ENCODE measurements at places on chromosomes 11 and 22.

GRCh38 chr11:6219359-6219758 lies 14.0 kb downstream of the C11orf42 start:
- no peak overlapping the region for H3K4me3 ChIP-seq
- H3K27me3 ChIP-seq = no peaks in the 10 kb centered on the region
- peaks cover 3% of the 10 kb centered on the region for H3K4me1 ChIP-seq

- peak overlapping the region; percentile 80 for H3K27ac ChIP-seq
- H3K4me1 ChIP-seq = peaks cover 30% of the 10 kb centered on the region
- peaks cover 18% of the 10 kb centered on the region for H3K36me3 ChIP-seq
- H3K27me3 ChIP-seq = peaks cover 9% of the 10 kb centered on the region
- DNase-seq = no peak
- H3K4me3 ChIP-seq = peak overlapping the region; percentile 86
These were observed 612 bp downstream of the ASPHD2 start for GRCh38 chr22:26429458-26430286.

GRCh38 chr11:65710421-65710820 lies 1.6 kb upstream of the KAT5 start:
- H3K4me3 ChIP-seq = no peak overlapping the region
- no peak for DNase-seq
- H3K4me1 ChIP-seq = peaks cover 22% of the 10 kb centered on the region
- H3K27me3 ChIP-seq = no peaks in the 10 kb centered on the region
- peaks cover 39% of the 10 kb centered on the region for H3K36me3 ChIP-seq

GRCh38 chr11:96899971-96900370 lies 510.2 kb downstream of the JRKL start:
- no peaks in the 10 kb centered on the region for H3K4me1 ChIP-seq
- DNase-seq = no peak
- no peak overlapping the region for H3K27ac ChIP-seq
- H3K36me3 ChIP-seq = no peaks in the 10 kb centered on the region

DNA sequence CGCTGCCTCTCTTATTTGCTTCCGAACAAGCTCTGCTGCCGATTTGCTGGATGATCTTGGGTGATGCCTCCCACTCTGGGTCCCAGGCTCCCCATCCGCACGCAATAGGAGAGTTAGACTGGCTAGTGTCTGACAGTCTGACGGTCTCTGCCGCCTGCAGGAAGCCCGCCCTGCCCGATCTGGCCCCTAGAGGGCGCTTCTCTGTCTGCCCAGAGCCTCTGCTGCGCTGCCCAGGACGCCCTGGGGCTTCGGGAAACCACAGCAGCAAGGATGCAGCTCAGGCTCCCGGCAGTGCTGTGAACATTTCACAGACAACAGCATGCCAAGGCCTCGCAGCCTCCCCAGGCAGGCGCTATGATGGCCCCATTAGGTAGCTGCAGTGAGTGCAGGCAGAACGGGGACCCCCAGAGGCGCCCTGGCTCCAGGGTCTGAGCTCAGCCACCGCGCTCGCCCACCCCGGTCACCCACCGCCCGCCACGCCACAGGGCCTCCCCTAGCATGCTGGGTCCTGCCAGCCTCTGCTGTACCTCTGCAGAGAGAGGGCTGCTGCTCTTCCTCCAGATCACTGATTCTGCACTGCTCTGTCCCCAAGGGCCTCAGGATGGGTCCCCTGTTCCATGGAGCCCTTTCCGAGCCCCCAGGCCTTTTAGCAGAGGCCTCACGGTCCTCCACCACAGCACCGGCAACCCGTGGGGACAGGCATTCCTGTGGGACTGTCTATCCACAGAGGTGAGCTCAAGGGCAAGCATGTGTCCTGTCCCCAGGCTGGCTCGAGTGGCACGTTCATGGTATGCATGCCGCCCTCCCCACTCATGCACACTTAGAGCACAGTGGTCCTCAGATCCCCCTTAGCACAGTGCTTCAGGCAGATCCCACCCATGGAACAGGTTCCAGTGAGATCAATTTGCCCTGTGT lies 4.3 kb upstream of the BAIAP2L2 start:
- peaks cover 6% of the 10 kb centered on the region for H3K4me1 ChIP-seq
- peak; percentile 80 for DNase-seq
- no peak overlapping the region for H3K4me3 ChIP-seq
- no peaks in the 10 kb centered on the region for H3K27me3 ChIP-seq
- peak overlapping the region; percentile 91 for H3K27ac ChIP-seq

DNA sequence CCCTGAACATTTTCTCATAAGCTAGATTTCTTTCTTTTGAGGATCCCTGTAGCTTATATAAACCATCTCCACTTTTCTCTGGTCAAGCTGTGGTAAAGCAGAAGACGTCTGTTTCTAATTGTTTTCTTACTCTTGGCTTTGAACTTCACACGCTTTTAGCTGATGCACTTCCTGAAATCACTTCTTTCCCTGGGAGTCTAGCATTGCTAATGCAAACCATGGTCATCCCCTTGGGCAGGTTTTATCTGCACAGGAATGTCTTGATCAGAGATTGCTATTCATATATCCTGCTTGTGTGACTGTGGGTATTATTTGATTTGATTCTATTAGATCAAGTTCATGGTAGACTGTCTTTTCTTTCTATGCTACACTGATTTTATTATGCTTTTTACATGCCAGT lies 199.2 kb upstream of the POU2AF2 start:
- H3K4me1 ChIP-seq = no peaks in the 10 kb centered on the region
- no peak overlapping the region for H3K4me3 ChIP-seq
- no peak overlapping the region for H3K27ac ChIP-seq
- DNase-seq = no peak
- no peaks in the 10 kb centered on the region for H3K36me3 ChIP-seq

DNA sequence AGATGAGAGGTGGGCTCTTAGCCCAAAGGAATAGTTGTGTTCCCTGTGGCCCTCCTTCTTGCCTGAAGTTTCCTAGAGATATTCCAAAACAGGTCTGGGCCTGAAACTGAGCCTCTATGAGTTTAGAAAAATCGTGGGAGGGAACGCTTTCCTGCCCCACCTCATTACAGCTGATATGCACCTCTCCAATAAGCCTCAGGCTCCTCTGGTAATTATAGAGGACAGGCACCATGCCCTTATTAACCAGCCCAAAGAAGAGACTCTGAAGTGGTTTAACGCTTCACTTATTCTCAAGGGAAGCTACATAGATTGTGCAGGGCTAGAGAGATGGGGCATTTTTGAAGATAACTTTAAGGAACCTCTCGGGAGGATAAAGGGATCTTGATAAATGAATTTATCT lies 3.4 kb upstream of the MPZL2 start:
- H3K27me3 ChIP-seq = peaks cover 17% of the 10 kb centered on the region
- no peak overlapping the region for H3K27ac ChIP-seq
- no peak overlapping the region for H3K4me3 ChIP-seq
- H3K36me3 ChIP-seq = no peaks in the 10 kb centered on the region
- DNase-seq = no peak

GRCh38 chr11:82305123-82305522 lies 428.5 kb downstream of the FAM181B start:
- no peak overlapping the region for H3K4me3 ChIP-seq
- DNase-seq = no peak
- no peaks in the 10 kb centered on the region for H3K4me1 ChIP-seq
- no peak overlapping the region for H3K27ac ChIP-seq

GRCh38 chr11:26950260-26950719 lies 43.6 kb upstream of the FIBIN start:
- no peaks in the 10 kb centered on the region for H3K27me3 ChIP-seq
- no peak overlapping the region for H3K4me3 ChIP-seq

DNA sequence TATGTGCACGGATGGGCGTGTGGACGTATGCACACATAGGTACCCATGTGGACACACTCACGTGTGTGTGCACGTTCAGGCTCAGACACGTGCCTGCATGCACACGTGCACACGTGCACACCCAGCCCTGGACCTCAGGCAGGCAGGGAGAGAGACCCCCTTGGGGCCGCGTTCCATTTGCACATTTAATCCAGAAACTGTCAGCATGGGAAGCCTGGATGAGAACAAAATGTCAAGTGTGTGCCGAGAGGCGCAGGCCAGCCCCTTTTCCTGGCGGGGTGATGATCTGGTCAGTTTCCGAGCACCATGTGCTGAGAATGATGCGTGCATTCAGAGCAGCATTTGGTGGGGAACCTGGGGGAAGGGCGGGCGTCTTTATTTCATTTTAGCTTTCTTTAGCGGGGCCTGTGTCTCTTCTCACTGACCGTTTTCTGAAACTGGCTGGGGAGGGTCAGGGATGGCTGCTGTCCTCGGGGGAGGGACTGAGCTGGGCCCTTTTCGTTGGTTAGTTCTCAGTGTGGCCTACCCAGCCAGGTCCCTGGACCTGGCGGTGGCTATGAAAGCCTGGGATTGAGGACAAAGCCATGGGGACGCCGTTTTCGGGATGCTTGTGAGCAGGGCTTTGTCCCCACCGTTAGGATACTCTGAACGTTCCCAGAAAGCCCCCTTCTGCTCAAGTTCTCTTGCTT lies 96.3 kb downstream of the KCNQ1 start:
- no peak for DNase-seq
- H3K4me3 ChIP-seq = no peak overlapping the region
- H3K4me1 ChIP-seq = no peaks in the 10 kb centered on the region
- no peak overlapping the region for H3K27ac ChIP-seq
- no peaks in the 10 kb centered on the region for H3K36me3 ChIP-seq
- H3K27me3 ChIP-seq = no peaks in the 10 kb centered on the region

- no peaks in the 10 kb centered on the region for H3K4me1 ChIP-seq
- no peak overlapping the region for H3K27ac ChIP-seq
- no peaks in the 10 kb centered on the region for H3K36me3 ChIP-seq
- no peak overlapping the region for H3K4me3 ChIP-seq
- H3K27me3 ChIP-seq = peaks cover 13% of the 10 kb centered on the region
These were observed 12.7 kb upstream of the SEPTIN5 start for GRCh38 chr22:19701420-19702145.

GRCh38 chr11:3840004-3840869 lies 522 bp downstream of the RHOG start:
- H3K4me3 ChIP-seq = peak overlapping the region; percentile 88
- peaks cover 59% of the 10 kb centered on the region for H3K36me3 ChIP-seq
- H3K4me1 ChIP-seq = peaks cover 38% of the 10 kb centered on the region
- H3K27ac ChIP-seq = peak overlapping the region; percentile 94
- no peaks in the 10 kb centered on the region for H3K27me3 ChIP-seq

GRCh38 chr11:2661173-2662023 lies 38.4 kb downstream of the KCNQ1OT1 start:
- H3K27me3 ChIP-seq = peaks cover 5% of the 10 kb centered on the region
- no peaks in the 10 kb centered on the region for H3K4me1 ChIP-seq
- no peak overlapping the region for H3K4me3 ChIP-seq
- H3K36me3 ChIP-seq = peaks cover 5% of the 10 kb centered on the region

- peaks cover 21% of the 10 kb centered on the region for H3K27me3 ChIP-seq
- H3K36me3 ChIP-seq = peaks cover 2% of the 10 kb centered on the region
- DNase-seq = no peak
- H3K4me3 ChIP-seq = no peak overlapping the region
These were observed 1007.0 kb downstream of the BRD1 start for GRCh38 chr22:48820481-48821345.

DNA sequence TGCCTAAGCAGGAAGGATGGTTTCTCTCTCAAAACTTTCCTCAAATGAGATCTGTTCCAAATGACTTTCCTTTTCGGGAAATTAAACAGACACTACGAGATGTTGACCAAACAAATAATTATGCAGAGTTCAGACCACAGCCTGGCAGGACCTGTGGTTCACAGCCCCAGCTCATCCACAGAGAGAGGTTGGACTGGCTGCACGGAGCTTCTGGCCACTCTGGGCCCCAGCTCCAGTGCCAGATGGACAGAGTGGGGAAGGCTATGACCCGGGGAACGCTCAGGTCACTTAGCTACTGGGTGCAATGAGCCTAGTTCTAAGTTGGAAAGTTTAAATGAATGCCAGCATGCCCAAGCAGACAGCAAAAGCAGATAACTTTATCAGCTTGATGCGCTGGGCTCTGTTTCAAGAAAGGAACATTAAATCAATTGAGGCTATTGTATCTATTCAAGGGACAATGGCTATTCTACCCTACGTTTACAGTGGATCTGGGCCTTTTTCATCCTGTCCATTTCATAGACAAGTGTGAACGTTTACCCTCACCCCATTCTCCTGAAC lies 155.7 kb upstream of the NARS2 start:
- no peak overlapping the region for H3K27ac ChIP-seq
- H3K36me3 ChIP-seq = no peaks in the 10 kb centered on the region
- H3K4me3 ChIP-seq = no peak overlapping the region
- H3K27me3 ChIP-seq = peaks cover 43% of the 10 kb centered on the region
- DNase-seq = no peak
- H3K4me1 ChIP-seq = no peaks in the 10 kb centered on the region

DNA sequence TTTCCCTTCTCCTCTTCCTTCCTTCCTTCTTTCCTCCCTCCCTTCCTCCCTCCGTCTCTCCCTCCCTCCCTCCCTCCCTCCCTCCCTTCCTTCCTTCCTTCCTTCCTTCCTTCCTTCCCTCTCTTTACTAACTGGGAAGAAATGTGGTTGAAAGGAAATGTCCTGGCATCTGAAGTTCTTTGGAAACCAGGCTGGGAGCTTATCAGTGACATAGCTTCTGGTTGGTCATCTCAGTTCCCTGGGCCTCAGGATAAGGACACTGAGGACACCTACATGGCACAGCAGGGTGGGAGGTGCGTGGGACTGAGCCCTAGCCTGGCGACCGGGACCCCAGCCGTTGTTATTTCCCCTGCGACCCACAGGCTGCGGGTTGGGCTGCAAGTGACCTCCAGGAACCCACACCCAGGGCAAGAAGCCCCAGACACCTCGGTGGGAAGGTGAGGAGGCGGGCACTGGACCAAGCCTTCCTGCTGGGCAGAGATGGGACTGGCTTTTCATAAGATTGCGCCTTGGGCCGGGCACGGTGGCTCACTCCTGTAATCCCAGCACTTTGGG lies 1486.5 kb downstream of the TBC1D22A start:
- no peak overlapping the region for H3K27ac ChIP-seq
- DNase-seq = no peak
- peaks cover 3% of the 10 kb centered on the region for H3K36me3 ChIP-seq

GRCh38 chr11:131688048-131688693 lies 317.8 kb downstream of the NTM start:
- peaks cover 6% of the 10 kb centered on the region for H3K27me3 ChIP-seq
- H3K27ac ChIP-seq = no peak overlapping the region
- H3K4me3 ChIP-seq = no peak overlapping the region

- no peak overlapping the region for H3K4me3 ChIP-seq
- no peak for DNase-seq
- H3K36me3 ChIP-seq = no peaks in the 10 kb centered on the region
- H3K27me3 ChIP-seq = no peaks in the 10 kb centered on the region
- H3K4me1 ChIP-seq = peaks cover 6% of the 10 kb centered on the region
These were observed 56.0 kb downstream of the ACER3 start for GRCh38 chr11:76916712-76917111.

DNA sequence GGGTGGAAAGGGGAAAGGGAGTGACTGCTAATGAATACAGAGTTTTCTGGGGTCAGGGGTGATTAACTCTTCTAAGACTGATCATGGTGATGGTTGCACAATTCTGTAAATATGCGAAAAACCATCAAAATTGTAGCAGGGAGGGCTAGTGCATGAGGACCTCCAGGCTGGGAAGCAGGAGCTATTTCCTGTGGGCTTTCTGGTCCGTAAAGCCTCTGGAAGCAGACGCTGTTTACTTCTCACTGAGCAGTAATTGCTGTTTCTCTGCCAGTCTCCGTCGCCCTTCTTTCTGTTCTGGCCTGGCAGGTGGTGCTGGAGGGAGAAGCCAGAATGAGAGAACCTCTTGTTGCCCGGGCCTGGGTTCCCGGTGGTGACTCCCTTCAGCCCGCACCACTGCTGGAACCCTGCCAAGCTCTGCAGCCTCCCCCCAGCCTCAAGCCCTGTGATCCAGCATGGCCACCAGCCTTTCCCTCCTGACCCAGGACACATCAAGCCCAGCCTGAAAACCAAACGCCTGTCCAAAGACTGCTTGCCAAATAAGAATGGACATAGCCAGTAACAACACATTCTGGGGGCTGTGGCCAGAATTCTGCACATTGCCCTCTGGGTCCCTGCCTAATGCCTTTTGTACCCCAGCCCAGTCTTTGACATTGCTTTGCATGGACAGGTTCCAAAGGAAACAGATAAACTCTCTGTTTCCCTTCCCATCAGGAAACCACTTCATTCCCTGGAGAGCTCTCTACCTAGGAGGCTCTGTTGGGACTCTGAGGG lies 201.0 kb upstream of the NAV2 start:
- DNase-seq = no peak
- H3K4me1 ChIP-seq = no peaks in the 10 kb centered on the region
- H3K27ac ChIP-seq = no peak overlapping the region
- no peak overlapping the region for H3K4me3 ChIP-seq
- H3K27me3 ChIP-seq = peaks cover 77% of the 10 kb centered on the region
